ENCODE measurements at places on chromosomes 5 and 9.

DNA sequence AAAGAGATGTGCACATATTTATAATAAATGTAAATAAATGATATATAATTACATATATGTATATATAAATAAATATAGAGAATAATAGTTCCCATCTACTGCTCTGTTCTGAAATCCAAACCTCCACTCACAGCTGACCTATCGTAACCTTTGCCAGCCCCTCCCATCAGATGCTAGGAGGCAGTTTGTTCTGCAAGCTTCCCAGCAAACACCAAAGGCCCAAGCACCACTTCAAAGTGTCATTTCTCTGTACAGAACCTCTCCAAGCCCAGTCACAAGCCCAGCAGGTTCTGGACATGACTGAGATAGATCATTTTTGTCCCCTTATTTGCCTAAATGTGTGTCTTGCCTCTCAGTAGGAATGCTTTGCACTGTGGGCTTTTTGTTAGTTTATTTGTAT, 62.4 kb downstream of the MFAP3 start:
- no peak for DNase-seq

GRCh38 chr5:179149278-179149677, 89.1 kb downstream of the ZNF354C start:
- no peak for DNase-seq

GRCh38 chr9:20579524-20580314, 42.6 kb downstream of the MLLT3 start:
- peak; percentile 69 for DNase-seq

DNA sequence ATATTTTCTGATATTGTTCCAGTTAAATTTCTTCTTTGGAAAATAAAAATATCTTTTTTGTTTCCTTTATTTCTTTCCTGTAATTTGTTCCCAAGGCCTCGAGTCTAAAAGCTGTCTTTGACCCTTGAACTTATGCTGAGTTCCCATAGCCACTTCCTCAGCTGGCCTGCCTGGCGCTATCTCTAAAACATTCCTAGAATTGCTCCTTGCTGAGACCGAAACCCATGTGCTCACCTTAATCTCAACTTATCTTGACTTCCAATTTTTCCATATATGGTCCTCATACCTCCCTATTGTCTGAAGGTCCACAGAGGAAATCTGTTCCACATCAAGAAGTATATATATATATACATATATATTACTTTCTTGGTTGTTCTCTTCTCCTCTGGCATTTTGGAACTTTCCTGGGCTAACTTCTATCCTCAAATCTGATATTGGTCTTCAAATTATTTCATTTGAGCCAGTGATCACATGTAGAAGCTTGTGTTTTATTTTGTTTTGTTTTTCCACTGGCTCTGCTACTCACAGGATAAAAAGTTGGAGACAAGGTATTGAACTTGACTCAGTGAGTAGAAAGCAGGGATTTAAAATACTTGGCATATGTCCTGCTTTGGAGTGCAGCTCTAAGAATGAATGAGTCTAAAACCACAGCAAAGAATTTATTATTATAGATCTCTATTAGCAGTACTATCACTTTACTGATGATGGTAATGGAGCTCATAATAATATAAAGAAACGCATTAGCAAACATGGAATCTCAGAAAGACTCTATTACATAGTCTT, 45.2 kb downstream of the ENC1 start:
- DNase-seq = peak; percentile 17

- DNase-seq = peak; percentile 66
Measured at GRCh38 chr5:159849437-159850083, 66.7 kb upstream of the ADRA1B start.

DNA sequence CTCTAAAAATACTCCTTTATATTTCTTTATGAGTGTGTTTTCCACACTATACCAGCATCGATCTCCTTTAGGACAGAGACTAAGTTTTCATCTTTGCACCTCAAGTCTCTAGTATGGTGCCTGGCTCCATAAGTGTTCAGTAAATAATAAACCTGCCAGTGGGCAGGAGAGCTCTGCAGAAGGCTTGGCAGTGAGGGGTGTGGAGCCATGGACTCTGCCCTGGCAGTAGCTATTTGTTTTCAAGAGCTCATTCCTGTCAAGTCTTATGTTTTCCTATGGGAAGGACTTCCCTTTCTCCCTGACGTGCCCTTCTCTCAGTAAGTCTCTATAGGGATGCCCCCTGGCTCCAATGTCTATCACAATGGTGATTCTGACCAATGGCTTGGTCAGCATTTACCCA, 252.2 kb downstream of the PIK3R1 start:
- no peak for DNase-seq

- peak; percentile 67 for DNase-seq
Measured at GRCh38 chr5:8944005-8944404, 601.9 kb downstream of the SEMA5A start.

- DNase-seq = no peak
Measured at GRCh38 chr9:128274245-128274644, 1.6 kb downstream of the GOLGA2 start.
